ENCODE measurements at places on chromosomes 5 and 9.

DNA sequence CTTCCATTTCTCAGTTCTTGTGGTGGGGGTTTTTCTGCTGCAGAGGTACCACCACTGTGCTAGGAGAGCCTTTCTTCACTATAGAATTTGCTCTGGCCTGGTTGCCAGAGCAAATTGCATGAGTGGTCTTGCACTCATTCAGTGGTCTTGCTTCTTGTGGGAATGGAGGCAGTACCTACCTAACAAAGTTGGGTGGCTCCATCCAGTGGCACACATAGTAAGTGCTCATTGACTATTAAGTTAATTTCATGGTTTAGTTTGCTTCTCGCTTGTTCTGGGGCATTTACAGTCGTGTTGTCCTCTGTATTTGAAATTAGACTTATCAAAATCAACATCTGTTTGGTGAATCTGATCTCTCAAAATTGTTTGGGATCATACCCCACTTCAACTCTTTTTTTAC lies 23.0 kb downstream of the SLC28A3 start:
- DNase-seq = no peak

DNA sequence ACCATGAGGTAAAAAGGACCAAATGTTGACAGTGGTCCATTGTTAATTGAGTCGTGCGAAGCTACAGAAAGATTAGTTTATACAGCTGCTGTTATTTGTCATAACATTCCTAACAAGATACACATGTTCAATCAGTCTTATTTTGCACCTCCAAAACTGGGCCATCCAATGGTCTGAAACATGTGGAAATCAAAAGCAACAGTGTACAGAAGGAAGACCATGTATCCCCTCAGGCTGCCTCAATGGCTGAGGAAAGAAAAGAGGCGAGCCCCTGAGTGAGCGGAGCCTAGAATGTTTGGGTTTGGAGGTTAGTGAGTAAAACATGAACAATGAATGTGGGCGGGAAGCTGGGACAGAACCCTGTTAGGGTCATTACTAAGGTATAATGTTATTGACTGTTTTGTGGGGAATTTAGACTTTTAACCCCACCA lies 35.6 kb downstream of the NFIB start:
- DNase-seq = no peak

- DNase-seq = no peak
Observed at GRCh38 chr5:135451581-135452320, 400 bp downstream of the TIFAB start.

DNA sequence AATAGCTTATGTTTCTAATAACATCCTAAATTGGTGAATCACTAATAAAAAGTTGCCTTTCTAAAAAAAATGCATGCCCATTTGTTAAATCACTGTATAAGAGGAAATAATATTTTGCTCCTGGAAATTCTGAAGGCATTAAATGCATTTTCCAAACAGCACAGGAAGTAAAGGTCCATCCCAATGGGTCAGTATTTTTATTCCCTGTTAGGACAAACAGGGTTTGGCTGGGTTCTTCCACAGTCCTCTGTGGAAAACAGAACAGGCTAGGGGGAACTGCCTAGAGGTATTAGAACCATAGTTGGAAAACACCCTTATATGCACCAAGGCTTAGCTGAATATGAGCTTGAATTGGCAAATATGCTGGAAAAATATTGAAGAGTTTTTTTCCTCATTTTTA lies 85.2 kb downstream of the OXCT1 start:
- no peak for DNase-seq

- DNase-seq = no peak
Observed at GRCh38 chr9:135622415-135623020, 16.8 kb downstream of the GLT6D1 start.

DNA sequence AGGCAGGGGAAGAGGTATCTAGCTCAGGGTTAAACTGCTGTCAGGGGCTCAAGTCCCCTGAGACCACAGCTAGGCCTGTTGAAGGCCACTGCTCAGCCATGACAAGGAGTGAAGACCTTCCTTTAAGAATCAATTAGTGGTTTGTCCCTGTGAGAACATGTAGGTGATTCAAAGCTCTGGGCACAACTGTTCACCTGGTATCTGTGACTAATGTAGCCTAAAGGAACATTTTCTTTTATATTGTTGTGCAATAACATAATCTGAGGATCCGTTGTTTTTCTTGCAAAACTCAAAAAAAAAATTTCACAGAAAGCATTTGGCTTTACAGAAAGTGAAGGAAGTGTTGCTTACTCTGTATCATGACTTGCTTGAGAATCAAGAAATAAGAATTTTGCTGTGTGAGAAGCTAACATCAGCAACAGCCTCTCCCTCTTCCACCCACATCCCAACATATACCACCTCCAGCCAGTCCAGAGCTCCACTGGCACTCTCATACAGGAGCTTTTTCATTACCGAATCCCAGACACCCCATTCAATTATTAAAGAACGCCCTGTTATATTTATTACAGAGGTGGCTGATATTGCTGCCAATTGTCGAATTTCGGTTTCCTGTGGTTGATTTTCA lies 807.0 kb downstream of the TLE4 start:
- DNase-seq = no peak

DNA sequence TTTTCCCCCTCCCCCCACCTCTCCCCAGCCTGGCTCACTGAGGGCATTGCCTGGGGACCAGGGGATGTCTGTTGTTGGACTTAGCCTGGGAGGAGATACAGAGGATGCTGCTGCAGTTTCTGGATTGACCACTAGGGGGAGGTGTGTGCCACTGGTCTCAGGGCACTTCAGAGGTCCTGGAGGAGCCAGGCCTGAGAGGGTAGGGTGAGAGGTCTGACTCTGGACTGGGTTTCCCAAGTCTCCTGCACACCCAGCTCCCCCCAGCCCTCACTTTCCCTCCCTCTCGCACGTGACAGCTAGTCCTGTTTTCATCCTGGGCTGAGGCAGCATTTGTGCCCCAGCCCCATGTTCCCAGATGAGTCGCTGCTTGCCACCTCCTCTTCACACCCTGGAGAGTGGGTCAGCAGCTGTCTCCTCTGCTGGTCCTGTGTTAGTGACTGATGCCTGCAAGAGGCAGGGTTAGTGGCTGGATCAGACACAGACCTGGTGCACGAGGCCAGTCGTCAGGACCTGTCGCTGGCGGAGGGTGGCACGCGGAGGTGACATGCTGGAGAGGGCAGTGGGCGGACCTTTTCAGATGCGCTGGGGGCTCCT lies 4.4 kb downstream of the IL3 start:
- no peak for DNase-seq

DNA sequence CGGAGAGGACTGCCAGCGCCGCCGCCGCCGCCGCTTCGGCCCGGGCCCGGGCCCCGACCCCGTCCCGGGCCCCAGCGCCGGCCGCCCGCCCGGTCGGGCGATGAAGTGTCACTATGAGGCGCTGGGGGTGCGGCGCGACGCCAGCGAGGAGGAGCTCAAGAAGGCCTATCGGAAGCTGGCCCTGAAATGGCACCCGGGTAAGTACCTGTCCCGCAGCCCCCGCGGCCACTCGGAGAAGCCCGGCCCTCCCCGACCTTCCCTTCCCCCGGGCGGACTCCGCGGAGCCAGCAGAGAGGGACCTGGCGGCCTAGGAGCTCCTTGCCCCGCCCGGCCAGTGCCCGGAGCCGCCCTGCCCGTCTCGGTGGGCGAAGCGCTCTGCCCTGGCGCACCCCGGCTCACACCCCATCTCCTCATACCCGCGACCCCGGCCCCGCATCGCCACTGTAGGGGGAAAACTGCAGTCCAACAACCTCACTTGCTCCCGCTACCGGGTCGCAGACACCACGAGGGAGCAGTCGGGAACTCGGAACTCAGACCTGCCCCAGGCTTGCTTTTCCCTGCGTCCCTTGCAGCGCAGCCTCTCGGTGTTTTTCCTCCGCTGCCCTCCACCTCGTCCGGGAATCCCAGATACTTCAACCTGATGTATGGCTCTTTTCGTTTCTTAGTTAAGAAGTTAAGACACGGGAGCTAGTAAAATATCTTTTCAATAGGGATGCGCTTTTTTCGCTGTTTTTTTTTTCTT lies 532 bp downstream of the DNAJC21 start:
- peak; percentile 51 for DNase-seq

DNA sequence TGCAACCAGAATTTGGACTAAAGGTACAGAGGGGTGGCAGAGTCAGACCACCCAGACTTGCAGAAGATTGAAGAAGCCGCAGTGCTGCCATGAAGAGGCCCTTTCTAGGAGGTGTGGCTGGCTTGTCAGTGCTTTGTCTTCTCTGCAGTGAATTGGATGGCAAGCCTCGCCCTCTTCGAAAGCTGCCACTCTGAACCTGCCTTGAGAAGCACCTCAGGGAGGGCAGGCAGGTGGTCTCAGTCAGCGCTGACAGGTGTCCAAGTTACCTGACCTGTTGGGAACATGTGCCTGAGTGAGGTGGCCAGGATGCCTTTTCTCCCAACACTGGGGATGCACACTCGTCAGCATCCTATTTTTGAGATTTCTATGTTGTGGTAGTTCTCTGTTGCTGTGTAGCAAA lies 6.2 kb downstream of the TENT4A start:
- DNase-seq = no peak

- DNase-seq = no peak
Observed at GRCh38 chr5:4874097-4874496, 266.0 kb upstream of the ADAMTS16 start.

- DNase-seq = no peak
Observed at GRCh38 chr9:130243015-130243881, 22.3 kb upstream of the HMCN2 start.

DNA sequence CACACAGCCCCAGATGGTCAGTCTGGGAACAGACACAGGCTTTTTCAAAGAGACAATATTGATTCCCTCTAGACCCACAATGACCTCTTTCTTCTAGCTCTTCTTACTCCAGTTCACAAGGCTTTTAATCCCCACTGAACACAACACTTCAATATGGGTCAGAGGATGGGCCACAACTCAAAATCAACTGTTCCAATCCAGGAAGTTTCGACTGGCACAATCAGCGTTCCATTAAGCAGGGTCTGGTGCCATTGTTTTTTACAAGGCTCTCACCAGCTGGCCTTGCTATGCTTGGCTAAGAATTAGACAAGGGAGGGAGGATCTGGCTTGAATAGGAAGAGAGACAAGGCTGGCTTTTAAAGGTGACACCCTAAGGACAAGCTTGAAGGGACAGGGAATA lies 199.4 kb upstream of the SLC24A2 start:
- no peak for DNase-seq

DNA sequence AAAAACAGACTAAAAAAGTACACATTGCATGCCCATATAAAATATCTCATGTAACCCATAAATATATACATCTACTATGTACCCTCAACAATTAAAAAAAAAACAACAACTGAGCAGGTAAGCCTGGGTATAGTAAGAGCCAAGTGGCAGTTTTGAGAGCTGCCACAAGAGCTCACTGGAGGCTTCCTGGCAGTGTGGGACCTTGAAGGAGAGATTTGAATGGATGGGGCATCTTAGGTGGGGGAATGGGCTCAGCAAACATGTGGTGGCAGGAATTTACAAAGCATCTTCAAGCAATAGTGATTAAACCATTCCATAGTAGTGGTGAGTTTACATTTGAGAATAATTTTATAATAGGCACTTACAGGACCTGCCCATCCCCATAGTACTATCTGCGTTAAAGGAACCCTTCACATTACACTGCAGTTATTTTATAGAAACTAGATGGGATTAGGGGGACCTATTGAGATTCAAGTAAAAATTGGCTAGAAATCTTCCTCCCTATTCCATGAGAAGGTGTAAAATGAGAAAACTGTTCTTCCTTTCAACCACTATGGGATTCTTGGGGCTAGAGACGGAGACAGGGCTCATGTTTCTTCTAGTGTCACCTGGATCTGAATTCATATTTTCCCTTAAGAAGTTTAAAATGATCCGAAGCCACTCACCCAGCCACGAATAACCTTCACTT lies 6.9 kb downstream of the MEGF10 start:
- no peak for DNase-seq

- no peak for DNase-seq
Observed at GRCh38 chr5:108730617-108731340, 16.9 kb upstream of the FER start.

GRCh38 chr5:126198531-126198930 lies 224.7 kb upstream of the GRAMD2B start:
- DNase-seq = peak; percentile 93

- no peak for DNase-seq
Observed at GRCh38 chr9:96331236-96331947, 29.4 kb upstream of the HSD17B3 start.

DNA sequence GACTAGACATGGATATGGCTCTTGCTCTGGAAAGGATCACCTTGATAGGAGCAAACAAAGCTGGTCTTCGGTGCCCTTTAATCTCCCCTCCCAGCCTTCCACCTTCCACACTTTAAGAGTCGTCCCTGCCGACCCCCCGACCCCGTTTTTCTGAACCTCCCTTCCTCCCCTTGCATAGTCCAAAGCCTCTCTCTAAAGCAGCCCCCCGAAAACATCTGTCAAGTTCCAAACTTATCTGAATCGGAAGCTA lies 423 bp upstream of the NUP214 start:
- DNase-seq = no peak

GRCh38 chr9:129318121-129319075 lies 140.3 kb upstream of the IER5L start:
- DNase-seq = no peak

GRCh38 chr9:92669527-92669889 lies 423 bp downstream of the IPPK start:
- no peak for DNase-seq

DNA sequence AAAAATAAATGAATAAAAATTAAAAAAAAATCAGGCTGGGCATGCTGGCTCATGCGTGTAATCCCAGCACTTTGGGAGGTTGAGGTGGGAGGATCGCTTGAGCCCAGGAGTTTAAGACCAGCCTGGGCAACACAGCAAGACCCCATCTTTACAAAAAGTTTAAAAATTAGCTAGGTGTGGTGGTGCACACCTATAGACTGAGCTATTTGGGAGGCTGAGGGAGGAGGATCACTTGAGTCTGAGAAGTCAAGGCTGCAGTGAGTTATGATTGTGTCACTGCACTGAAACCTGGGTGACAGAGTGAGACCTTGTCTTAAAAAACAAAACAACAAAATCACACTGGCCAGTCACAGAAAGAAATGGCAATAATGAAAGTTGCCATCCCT lies 3.4 kb upstream of the CNTRL start:
- no peak for DNase-seq

- DNase-seq = no peak
Observed at GRCh38 chr5:150441813-150442698, 7.5 kb downstream of the RPS14 start.

GRCh38 chr5:41503310-41503709 lies 7.1 kb downstream of the PLCXD3 start:
- no peak for DNase-seq

DNA sequence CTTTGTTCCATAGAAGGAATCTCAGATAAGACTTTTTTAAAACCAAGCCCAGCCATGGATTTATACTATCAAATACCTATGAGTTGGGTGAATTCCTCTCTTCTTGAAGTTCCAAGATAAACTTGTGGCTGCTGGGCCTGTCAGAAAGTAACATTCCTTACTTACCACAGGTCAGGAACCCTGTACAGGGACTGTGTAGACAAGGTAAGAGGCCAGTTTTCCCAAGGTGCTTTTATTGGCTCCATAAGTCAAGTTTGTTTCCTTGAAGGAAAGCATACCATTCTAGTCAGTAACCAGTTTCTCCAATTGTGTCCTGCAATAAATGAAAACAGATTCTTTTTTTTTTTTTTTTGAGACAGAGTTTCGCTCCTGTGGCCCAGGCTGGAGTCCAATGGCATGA lies 8.8 kb upstream of the CLTB start:
- DNase-seq = no peak

- DNase-seq = no peak
Observed at GRCh38 chr5:102959055-102959454, 160.9 kb downstream of the GIN1 start.

- DNase-seq = no peak
Observed at GRCh38 chr9:133134388-133135145, 13.5 kb upstream of the RALGDS start.

Measured in NCI-H2081 treated with DMSO at 0.1 percent for 48 hours (cell line).